Fibroblast of skin of left quadriceps (primary cell): ENCODE measurements at places on chromosomes 6 and 20.

DNA sequence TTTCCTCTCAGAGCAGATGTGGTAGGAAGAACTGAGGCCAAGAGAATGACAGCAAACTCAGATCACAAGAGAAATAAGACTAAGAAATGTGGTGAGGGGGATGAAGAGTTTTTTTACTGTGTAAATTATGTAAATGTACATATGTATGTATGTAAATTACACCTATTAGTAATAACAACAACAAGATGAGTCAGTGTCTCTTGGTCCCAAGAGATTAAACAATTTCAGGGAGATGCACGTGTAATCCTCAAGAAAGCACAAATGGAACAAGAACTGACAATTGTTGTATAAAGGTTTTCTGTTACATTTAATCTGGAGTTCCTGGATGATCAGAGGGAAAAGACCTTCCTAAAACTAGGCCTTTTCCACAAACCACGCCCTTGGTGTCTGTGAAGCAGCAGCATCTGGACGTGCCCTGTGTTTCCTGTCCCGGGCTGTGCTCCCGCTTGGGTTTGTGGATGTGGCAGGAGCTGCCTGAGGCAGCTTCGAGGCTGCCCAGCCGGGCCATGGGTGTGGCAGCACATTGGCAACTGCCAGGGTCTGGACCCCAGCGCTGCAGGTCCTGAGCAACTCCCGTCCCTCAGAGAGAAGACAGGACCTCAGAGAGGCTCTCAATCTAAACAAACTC, 994 bp downstream of the CLDN20 start:
- no peak for DNase-seq

DNA sequence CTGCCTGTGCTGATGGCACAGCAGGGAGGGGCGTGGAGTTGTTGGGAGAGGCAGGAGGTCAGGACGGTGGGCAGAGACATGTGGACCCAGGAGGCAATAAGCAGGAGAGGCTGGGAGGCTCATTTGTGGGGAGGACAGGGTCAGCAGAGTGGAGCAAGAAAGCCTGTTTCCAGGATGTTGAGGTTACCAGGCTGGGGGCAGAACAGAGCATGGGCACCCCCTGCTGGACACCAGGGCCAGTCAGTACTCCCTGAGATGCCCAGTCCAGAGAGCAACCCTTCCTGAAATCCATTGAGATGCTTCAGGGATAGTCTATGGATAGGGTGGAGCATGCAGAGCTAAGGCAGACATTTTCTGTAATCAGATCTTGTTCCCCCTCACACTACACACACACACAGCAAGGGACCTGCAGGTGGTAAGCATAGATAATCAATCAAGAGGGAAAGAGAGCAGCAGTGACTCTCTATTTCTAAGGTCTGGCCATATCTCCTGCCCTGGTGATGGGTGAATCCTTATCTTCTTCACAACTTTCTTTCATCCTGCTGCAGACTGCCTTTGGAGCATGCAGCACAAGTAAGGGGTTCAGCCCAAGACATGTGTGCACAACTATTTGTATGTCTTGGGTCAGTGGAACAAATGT, 41.7 kb downstream of the MOCS1 start:
- peak; percentile 34 for DNase-seq

DNA sequence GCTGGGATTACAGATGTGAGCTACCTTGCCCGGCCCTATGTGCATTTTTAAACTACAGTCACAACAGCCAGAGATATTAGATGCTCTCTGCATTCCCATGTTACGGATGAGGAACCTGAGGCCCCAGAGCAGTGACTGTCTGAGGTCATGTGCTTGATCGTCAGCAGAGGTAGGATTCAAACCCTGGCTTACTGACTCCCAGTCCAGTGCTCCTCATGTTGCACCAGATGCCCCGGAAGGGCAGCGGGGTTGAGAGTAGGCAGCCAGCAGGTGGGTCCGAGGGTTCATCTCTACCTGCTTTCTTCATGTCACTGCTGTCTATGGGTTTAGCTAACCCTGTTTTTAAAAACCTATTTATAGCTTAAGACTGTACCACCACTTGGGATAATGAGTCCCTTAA, 9.3 kb upstream of the ZNF335 start:
- no peak for DNase-seq

DNA sequence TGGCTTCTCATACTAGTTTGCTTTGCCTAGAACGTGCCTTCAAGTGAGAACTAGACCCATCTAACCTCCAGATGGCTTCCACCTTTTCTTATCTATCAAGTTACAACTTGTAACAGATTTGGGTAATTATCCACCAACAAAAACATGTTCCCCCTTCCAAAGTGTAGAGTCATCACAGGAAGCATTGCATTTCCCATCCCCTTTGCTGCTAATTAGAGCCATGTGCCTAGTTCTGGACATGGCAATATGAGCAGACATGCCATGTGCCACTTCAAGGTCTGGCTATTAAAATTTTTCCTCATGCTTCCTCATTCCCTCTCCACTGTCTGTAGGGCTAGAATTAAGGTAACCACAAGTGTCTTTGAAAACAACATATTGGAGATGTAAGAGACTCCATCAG, 814.4 kb downstream of the TENT5A start:
- DNase-seq: no peak

- no peak for DNase-seq
These were observed 108.9 kb upstream of the EMILIN3 start for GRCh38 chr20:41475503-41475902.

- no peak for DNase-seq
These were observed 75.6 kb downstream of the SLC24A3 start for GRCh38 chr20:19288061-19288460.
